ENCODE measurements at places on chromosomes 3 and 15. TPM values are rescaled to one million over a fixed set of nuclear protein-coding genes. Genes with fewer than 3 reads are reported as not detected.

TMEM43 gene
- 54.9 TPM for total RNA-seq

SLCO2A1 gene
- 7.9 TPM for total RNA-seq

LRRFIP2 gene
- 34.7 TPM for total RNA-seq

P2RY14 gene
- total RNA-seq = not detected

HYAL3 gene
- 12.9 TPM for total RNA-seq

RPS27L gene
- total RNA-seq = 300 TPM

SV2B gene
- total RNA-seq = 0.40 TPM

TIMP4 gene
- total RNA-seq = 0.40 TPM

SLC22A13 gene
- total RNA-seq = under 0.01 TPM

ATOSA gene
- total RNA-seq = 27.2 TPM

PARL gene
- 27.6 TPM for total RNA-seq

CHRNA7 gene
- total RNA-seq = 0.65 TPM

IQCH gene
- 0.40 TPM for total RNA-seq

SERINC4 gene
- total RNA-seq = not detected

HTR3E gene
- total RNA-seq = not detected

UACA gene
- total RNA-seq = 189 TPM

TRPM1 gene
- total RNA-seq = not detected

CCRL2 gene
- 0.40 TPM for total RNA-seq

BRK1 gene
- total RNA-seq = 126 TPM

CEMIP gene
- 0.22 TPM for total RNA-seq

CPEB1 gene
- under 0.01 TPM for total RNA-seq

All from lung microvascular endothelial cell (primary cell).